ENCODE measurements at places on chromosomes 11 and 22.

DNA sequence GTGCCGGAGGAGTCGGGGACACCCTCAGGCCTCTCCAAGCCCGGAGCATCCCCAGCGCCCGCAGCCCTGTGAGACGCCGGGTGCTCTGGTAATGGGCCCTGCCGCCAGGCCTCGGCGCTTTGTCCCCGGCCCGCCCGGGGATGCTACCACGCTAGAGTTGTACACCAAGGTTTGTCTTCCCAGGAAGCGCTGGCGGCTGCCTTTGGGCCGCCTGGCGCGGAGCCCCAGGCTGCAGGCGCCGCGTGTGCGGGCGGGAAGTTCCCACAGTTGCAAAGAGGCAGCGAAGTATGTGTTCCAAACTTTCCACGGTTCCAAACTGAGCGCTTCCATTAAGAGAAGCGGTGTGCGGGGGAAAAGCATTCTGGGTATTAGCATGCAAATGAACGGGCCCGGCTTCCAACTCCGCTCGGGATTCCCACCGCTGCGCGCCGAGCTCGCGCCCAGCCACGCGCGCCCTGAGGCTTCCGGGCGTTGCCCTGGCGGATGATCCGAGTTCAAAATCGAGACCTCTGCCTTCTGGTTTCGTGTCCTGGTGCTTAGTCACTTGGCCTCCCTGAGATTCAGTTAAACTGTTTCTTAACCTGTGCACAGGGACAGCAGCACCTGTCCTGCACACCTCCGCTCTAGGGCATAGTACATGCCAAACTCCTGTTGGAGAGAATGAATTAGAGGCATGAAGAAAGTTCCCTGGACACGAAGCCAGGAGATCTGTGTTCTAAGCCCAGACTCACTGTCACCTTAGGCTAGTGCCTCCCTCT, 1.3 kb upstream of the PATZ1 start:
- peak; percentile 27 for DNase-seq

GRCh38 chr22:19846620-19847344, 7.9 kb downstream of the GNB1L start:
- DNase-seq, result no peak

DNA sequence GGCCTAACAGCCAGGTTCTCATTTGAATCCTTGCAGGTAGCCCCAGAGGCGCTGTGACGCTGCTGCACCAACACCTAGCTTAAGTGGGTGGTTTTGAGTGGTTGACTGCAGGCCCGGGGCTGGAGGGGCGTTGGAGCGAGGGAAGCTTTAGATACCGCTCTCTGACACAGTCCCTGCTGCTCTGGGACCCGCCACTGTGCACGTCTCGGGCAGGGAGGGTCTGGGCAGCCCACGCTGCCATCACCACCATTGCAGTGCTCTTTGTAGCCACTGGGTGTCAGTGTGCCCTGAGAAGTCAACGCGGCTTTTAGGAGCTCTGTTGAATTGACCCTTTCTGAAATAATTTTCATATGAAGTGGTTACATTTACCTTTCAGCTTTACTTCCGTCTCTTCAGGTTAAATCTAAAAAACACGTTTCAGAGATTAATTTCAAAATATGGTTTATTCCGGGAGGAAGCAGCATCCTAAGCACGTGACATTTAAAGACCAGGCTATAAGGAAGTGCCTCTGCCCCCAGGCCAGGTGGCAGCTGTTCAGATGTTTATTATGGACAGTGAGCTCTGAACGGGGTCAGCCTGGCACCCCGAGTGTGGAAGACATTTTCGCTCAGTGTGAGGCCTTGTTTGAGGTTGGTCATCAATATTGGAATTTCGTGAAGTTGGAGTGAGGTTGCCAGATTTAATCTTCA, 30.9 kb upstream of the PARVB start:
- DNase-seq, result no peak

DNA sequence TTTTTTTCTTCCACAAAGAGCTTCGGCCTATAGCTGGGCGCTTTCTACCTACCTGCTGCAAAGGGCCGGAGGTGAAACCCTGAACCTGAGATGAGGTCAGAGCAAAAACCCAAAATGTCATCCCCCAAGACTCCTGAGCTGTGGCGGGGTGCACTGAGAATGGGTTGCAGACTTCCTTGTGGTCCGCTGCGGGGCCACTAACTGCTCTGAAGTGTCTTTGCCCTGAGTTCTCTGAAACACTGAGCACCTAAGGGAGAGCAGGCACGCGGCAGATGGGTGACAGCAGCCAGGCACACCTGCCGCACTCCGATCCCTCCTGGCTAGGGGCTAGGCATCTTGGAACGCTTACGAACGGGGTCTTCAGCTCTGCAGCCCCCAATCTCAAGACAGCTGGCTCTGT, 29.3 kb downstream of the RASD2 start:
- no peak for DNase-seq

DNA sequence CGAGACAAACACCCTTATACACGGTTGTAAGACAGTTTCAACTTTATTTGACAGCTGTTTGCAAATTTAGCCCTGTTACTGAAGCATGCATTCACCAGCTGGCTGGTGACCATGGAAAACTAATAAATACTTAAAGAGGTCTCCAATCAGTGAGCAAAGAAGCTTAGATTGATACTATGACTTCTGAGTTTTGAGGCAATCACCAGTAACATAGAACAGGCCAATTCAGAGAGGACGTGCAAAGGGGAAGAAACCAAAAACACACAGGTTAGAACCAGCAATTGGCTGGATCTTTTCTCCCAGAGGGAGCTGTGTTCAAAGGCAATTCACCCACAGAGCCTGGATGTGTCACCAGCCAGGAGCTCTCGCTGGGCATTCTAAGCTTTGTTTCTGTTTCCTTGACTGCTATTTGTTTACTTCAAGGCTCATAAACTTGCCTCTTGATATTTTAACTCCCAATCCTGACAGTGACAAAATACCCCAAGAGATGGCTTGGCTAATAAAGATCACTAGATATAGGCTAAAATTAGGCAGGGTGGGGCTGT, 113.6 kb upstream of the MTMR2 start:
- DNase-seq, result no peak

- DNase-seq, result no peak
These were observed 119.3 kb downstream of the OSBP2 start for GRCh38 chr22:30813936-30814335.

- peak; percentile 41 for DNase-seq
These were observed 2.3 kb upstream of the DUSP8 start for GRCh38 chr11:1574238-1574932.

DNA sequence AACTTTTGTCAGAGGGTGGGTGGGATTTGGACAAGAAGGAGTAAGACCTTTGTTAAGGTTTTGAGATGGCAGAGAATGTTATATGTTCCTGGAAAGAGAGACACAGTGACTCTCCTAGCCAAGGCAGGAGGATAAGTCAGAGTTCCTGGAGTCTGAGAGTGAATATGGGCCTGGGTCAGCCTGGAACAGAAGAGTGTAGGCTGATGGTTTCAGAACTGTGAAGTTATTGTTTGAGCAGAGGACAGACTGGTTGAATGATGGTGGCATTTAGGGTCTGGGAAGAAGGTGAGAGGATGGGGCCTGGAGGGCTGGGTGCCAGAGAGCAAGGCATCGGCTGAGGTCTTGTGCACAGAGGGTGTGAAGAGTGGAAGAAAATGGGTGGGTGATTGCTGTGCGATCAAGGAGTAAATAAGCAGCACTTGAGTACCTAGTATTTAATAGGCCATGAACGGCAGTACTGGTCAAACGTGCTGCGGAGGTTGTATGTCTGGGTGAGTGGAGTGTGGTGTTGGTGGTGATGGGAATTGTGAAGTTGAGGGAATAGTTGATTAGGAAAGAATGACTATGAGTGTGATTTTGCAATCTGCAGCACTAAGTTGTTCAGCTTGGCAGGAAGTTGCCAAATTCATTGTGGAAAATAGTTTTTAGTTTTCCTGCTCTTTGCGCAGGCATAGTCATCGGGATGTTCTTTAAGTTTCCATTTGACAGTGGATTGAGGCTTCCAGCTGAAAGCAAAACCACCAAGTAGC, 1.8 kb downstream of the PANX1 start:
- no peak for DNase-seq

GRCh38 chr11:118401880-118402590, 629 bp downstream of the ATP5MG start:
- DNase-seq, result no peak

- no peak for DNase-seq
These were observed 129.9 kb downstream of the ARL14EP start for GRCh38 chr11:30452842-30453241.

DNA sequence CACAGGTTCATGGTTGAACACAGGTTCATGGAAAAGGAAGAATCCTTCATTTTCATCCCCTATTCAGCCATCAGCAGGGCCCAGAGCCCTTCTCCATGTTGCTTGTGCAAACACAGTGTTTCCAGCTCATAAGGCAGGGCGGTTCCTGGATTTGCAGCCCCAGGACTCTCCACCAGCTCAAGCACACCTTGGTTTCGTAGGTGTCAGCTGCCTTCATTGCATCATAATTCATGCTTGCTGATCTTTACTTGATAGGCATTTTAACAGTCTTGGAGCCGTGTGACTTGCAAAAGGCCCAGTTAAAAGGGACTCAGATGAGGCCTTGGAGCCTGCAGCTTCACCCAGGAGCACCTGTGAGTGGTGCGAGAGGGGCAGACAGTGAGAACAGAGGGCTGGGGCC, 318.1 kb upstream of the B3GAT1 start:
- DNase-seq, result no peak

DNA sequence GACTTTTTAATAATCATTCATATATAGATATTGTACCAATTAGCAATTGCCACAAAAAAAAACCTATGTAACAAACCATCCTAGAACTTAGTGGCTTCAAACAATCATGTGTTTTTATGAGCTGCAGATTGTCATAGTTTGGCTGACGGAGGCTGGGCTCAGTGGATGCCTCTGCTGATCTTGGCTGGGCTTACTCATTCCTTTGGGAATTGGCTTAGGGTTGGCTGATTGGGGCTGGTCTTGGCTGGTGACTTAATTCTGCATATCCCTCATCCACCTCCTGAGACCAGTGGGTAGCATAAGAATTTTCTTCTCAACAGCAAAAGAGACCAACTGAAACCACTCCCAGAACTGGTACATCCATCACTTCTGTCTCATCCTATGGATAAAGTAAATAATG, 57.9 kb upstream of the PHF21B start:
- no peak for DNase-seq

- DNase-seq, result no peak
These were observed 124.9 kb downstream of the DBX1 start for GRCh38 chr11:20035375-20035700.

- DNase-seq, result no peak
These were observed 242.3 kb downstream of the SWAP70 start for GRCh38 chr11:9905960-9906791.
